ENCODE measurements at places on chromosomes 7 and 10.

DNA sequence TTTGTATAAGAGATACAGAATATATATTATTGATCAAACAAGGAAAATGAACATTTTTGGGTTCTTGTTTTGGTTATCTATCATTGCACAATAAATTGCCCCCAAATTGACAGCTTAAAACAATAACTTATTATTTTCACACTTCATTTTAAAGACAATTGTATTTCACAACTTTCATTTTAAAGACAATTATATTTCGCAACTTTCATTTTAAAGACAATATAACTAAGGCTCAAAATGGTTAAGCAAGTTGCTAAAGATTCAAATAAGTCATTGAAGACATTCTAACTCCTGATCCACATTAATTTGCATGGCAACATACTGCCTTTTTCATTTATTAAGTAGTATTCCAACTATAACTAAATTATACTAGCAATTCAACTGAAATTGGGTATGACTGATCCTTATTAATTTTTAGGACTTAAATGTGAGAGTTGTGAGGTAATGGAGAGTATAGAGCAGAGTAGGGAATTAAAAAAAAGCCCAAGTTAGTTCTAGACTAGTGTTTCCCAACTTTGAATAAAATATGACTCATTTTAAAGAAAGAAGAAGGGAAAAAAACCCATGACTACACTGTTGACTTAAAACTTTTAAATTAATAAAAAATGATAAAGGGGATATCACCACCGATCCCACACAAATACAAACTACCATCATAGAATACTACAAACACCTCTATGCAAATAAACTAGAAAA lies 9.9 kb upstream of the STEAP2 start:
- DNase-seq: no peak

DNA sequence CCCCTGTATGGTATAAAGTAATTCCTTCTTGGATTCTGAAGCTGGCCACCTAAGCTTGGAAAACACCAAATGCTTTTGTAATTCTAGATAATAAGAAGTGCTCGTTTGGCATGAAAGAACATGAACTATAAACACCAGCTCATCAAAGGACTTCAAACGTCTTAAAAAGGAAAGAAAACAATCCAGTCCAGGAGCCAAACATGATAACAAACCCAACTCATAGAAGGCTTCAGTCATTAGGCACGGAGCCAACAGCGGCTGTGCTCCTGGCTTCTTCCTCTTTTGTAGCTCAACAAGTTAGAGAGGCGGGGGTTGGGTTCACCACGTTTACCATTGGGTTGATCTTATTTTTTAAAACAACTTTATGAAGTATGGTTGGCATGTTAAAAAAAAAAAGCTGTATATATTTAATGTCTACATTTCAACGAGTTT lies 56.4 kb upstream of the ECHDC3 start:
- peak; percentile 58 for DNase-seq

GRCh38 chr10:20879136-20879535 lies 18.0 kb downstream of the NEBL start:
- no peak for DNase-seq

DNA sequence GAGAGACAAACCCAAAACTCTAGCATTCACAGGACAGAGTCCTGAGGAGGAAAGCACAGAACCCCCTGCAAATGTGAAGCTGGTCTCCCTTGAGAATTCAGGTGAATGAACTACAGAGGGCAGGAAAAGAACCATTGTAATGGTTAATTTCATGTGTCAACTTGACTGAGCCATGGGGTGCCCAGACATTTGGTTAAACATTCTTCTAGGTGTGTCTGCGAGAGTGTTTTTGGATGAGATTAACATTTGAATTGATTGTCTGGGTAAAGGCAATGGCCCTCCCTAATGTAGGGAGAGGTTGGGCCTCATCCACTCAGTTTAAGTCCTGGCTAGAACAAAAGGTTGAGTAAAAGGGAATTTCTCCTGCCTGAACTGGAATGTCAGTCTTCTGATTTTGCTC lies 15.7 kb upstream of the CDK1 start:
- no peak for DNase-seq

DNA sequence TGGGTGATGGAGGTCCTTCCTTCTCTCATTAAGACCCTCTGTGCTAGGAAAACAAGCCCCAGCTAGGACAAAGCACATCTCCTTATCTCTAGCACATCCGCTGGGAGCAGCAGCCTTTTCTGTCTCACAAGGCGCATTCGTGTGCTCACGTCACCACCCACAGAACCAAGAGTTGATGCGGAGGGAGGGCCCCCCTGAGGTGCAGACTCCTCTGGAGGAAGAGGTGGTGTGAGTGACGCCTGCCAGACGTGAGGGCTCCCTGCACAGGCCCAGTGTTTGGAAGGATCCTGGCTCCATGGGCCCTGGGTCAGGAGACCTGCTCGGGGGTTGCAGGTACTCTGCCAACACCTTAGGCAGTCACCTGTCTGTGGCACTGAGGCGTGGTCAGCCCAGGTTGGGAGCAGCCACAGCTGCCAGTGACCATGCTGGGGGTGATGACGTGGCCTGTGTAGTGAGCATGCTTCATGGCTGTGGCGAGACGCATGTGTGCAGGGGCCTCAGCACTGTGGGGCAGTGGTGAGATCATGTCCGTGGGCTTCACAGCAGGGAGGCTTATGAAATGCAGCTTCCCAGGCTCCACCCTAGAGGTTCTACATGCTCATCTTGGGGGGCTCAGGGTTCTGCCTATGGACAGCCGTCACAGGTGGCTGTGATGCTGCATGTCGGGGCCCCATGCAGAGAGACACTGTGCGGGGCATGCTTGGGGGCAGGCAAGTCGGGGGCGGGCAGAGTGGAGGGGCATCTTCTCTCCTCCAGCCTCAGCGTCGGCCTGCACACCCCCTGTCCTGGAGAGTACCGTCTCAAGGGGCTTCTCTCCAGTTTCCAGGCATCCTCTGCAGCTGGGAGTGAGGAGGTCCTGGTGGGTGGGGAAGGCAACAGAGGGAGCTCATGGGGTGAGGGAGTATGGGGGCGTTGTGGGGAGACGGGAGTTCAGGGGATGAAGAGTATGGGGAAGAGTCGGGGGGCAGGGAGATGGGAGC lies 56.2 kb upstream of the DPYSL4 start:
- DNase-seq: no peak

- DNase-seq: no peak
Observed at GRCh38 chr7:22574754-22575520, 74.9 kb upstream of the STEAP1B start.

GRCh38 chr7:155198901-155199845 lies 98.5 kb upstream of the INSIG1 start:
- peak; percentile 96 for DNase-seq

DNA sequence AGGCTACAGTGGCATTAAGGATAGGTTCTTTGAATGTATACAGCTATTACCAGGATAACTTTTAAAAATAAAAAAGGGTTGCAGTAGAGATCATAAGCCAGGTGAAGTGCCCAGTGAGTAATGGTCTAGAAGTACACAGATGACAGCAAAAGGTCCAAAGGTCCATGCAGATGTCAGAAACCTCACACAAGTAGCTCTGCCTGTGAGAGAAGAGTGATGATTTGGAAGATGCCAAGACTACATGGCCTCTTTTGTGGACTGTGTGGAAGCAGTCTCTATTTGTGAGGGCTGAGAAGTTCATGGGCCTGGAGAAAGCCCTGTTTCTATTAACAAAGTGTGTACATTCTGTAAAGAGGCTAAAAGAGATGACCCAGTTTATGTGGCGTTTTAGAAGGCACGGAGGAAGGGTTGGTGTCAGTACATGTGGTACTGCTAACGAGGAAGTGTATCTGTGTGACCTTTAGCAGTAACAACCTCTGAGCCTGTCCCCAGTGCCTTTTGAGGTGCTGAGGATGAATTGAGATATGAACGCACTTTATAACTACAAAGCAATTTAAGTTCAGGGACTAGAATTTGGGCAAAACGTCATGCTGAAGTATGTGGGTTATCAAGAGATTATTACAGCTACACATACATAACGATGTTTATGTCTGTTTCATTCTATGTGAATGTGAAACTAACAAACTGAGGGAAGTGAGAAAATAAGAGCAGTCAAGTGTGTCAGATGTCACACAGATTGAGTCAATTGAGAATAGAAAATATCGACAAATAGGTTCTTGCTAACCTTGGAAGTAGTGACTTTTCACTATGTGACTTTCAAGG lies 7.6 kb downstream of the CYCS start:
- DNase-seq: no peak

DNA sequence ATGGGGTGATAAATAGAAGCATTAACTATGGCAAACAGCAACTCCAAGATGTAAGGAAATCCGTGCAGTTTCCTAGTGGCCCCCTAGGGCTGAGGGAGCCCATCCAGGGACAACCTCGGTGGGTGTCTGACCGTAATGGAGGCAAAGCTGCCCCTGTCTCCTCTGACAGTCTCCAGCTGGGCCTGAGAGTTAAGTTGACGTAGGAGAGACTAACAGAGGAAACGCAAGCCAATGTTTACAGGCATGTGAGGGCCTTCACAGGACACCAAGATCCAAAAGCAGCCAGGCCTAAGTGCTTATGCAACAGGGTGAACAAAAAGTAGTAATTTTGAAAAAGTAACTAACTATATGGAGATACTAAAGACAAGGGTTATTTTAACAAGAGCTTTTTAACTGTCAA lies 330.0 kb upstream of the C7orf33 start:
- no peak for DNase-seq

GRCh38 chr10:21069929-21070700 lies 173.0 kb upstream of the NEBL start:
- DNase-seq: no peak

DNA sequence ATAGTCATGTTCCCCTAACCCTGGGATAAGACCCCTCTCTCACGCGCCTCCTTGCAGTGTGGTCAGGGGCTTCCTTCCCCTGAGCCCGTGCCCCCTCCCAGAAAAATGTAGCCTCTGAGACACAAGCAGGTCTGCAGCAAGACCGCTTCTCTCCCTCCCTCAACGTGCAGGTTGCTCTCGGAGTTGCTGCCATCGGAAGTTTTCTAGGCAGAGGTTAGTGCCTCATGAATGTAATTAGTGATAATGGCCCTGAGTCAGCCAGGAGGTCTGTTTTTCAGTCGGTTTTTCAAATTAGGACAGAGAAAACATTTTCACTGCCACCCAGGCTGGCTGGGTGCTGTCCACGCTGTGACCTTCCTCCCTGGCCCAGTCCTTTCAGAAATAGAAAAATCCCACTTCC lies 43.2 kb upstream of the PRLHR start:
- no peak for DNase-seq

DNA sequence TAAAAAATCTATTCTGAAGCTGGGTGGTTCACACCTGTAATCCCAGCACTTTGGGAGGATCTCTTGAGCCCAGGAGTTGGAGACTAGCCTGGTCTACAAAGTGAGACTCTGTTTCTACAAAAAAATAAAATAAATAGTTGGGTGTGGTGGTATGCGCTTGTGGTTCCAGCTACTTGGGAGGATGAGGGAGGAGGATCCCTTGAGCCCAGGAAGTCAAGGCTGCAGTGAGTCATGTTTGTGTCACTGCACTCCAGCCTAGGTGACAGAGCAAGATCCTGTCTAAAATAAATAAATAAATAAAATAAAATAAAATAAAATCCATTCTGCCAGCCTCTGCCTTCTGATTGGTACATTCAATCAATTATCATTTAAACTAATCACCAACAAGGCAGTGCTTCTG lies 17.5 kb downstream of the ZNF33A start:
- peak; percentile 67 for DNase-seq

Data from kidney tubule cell (primary cell).